ENCODE measurements at places on chromosomes 5 and 9. TPM values are rescaled to one million over a fixed set of nuclear protein-coding genes. Genes with fewer than 3 reads are reported as not detected.

Gene MUSK
- not detected for total RNA-seq

Gene SYNPO
- total RNA-seq: 29.9 TPM

Gene C9orf72
- total RNA-seq: 5.8 TPM

Gene F12
- 22.9 TPM for total RNA-seq

Gene KCNIP1
- not detected for total RNA-seq

Gene OGN
- not detected for total RNA-seq

Gene BNC2
- 7.2 TPM for total RNA-seq

Gene PLEKHG4B
- total RNA-seq: 1.2 TPM

Gene SUSD1
- 14.5 TPM for total RNA-seq

Gene ZNF79
- total RNA-seq: 5.5 TPM

Gene LRSAM1
- 8.9 TPM for total RNA-seq

Gene CA9
- total RNA-seq: 5.0 TPM

Gene PCDHGA12
- not detected for total RNA-seq

Gene SPINK7
- not detected for total RNA-seq

Gene SH3TC2
- 0.73 TPM for total RNA-seq

Gene N4BP3
- total RNA-seq: 0.67 TPM

Gene S100Z
- total RNA-seq: not detected

Gene SPINK13
- not detected for total RNA-seq

Gene PCDHA5
- total RNA-seq: 0.73 TPM

Gene PHF24
- total RNA-seq: 0.08 TPM

Gene MARCOL
- not detected for total RNA-seq

Gene SCGB3A2
- total RNA-seq: not detected

Gene PCDHGA1
- total RNA-seq: 0.31 TPM

Gene SMIM33
- total RNA-seq: not detected

Gene GLRA1
- not detected for total RNA-seq
